Stimulated activated CD4-positive, alpha-beta T cell treated with anti-CD3 and anti-CD28 coated beads, Interleukin-15, amount 100 ng/mL, for 24 hours (primary cell): ENCODE measurements at places on chromosomes 2 and 18.

DNA sequence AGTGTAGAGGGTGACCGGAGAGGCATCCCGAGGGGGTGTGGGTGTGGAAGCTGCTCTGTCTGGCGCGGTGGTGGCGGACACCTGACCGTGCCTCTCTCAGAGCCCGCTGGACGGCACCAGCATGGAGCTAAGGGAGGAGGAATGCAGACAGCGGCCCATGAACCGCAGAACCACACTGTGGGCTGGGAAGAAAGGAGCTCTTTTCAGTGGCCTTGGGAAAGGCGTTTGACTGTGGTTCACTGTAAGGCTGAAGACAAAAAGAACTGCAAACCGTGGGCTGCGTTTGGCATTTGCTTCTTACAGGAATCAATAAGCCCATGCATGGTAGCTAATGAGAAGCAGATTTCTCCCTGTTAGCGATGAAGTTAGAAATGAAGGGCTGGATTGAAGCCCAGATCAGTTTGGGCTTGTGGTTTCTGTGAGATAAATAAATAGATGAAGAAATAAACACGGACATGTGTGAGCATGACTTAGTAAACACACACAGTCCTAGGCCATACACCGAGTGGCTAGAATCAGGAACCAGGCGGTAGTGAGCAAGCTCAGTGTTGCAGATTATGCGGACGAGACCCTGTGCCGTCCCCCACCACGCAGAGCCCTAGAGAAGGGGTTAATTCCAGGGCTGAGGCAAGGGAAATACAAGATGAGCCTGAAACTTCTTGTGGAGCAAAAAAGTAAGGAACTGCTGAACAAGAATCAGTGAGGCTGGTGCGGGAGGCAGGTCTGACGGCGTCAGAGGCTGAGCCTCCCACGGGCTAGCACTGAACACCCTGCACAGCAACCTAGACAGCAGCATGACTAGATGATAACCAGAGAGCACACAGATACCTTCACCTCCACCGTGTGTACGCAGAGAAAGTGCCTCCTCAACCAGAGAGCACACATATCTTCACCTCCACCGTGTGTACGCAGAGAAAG, 29.3 kb upstream of the NFATC1 start:
- no peak for DNase-seq

DNA sequence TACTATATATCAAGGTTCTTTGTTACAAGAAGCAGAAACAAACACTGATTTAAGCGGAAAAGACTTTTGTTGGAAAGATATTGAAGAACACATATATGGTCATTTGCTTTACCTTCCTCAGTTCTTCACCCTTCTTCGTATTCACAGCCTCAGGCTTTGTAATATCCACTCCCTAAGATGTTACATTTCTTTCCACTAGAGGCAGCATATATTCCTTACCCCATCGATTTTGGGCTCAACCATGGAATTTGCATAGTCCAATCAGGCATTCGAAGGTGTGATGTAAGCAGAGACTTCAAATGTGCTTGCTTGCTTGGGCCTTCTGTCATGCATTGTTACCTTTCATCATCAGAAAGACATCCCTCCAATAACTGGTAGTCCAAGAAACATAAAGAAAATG, 287.4 kb downstream of the PID1 start:
- no peak for DNase-seq

- peak; percentile 97 for DNase-seq
These were observed at the start of gene WDR43 for GRCh38 chr2:28894470-28895188. Gene WDR43 (plus strand): TSS chr2:28894667. CDS start chr2:28894699, 32 bp downstream.

DNA sequence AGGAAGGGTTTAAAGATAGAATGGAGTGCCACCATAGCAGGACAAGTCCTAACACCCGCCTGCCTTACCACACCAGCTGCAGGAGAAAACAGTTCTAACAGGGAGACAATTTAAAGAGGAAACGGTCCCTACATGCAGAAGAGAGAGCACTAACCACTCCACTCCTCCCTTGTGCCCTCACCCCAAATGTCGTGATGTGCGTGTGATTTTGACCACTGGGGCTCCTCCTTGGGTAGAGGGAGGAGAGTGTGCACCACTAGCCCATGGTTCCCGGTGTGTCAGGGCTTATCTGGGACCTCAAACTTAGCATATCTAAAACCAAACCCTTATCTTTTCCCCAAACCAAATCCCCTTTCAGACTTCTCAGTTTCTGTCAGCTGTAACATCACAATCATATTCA, 105.5 kb upstream of the CCDC68 start:
- DNase-seq, result no peak

DNA sequence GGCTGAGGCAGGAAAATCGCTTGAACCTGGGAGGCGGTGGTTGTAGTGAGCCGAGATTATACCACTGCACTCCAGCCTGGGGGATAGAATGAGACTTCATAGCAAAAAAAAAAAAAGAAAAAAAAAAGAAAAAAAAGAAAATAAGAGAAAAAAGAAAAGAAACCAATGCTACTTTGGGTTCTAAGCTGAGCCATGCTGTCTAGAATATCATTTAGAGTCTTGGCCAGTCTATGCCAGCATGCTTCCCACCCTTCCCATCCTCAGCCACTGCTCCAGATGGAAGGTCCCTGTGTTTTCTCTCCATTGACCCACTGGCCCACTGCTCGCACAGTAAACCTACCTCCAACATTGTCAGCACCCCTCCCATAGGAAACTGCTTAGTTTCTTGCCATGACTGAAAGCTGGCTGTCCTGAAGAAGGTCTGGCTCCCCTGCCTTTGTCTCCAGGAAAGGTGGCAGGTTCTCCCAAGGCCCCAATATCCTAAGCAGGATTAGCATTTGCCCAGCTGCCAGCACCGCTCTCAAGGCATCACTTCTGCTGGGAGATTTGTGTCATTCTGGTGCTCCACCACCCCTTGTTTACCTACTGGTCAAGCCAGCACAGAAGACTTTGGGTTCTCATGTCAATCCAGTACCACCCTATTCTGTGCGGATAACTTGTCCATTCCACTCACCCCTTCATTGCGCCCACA, 47.3 kb upstream of the PAPOLG start:
- no peak for DNase-seq

DNA sequence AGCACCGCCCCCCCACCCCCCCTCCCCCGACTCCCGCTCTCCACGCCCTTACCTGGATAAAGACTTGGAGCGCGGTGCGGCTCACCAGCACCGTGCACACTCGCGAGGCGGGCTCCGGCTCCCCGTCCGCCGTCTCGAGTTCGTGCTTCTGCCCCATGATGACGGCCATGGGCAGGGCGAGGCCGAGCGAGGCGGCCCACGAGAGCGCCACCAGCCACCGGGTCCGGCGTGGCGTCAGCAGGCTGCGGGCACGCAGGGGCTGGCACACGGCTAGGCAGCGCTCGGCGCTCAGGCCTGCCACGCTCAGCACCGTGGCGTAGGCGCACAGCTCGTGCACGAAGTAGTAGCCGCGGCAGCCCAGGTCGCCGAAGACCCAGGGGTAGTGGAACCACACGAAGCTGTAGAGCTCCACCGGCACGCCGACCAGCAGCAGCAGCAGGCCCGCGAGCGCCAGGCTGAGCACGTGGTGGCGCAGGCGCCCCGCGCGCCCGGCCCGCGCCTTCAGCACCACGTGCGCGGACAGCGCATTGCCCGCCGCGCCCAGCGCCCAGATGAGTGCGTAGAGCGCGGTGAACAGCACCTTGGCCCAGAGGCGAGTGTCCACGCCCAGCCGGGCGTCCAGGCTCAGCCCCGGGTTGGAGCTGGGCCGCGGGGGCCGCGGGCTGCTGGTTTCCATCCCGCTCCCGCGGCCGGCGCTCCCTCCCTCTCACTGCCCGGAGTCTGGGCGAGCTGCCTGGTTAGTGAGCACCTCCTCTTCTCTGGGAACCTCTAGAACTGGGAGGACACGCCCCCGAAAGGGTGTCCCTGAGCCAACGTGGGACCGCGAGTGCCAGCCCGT, at the start of gene NTSR2:
Gene NTSR2 (minus strand): TSS at position 742 of the 838 bp plus-strand sequence. CDS start 66 bp downstream, at position 676.
- peak; percentile 58 for DNase-seq

GRCh38 chr2:164511738-164512137, 109.5 kb downstream of the GRB14 start:
- no peak for DNase-seq
